ENCODE measurements at places on chromosomes 1 and 21.

GRCh38 chr1:54259546-54260140 lies 59.7 kb downstream of the MRPL37 start:
- no peak for DNase-seq

DNA sequence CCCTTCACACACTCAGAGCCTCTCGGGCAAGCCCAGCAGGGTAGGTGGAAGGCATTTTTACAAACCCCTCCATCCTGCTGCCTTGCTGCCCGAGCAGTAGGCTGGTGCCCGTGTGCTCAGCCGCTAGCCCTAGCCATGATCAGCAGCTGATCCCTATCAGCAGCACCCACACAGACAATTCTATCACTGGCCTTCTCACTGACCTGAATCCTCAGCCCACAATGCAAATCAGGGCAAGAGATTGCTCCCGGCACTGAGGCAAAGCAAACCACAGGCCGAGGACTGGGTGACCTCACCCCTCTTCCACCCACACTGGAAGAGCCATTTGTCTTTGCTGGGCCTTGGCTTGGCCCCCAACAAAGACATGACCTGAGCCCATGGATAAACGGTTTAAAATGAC lies 895 bp upstream of the PDZK1 start:
- DNase-seq: no peak

DNA sequence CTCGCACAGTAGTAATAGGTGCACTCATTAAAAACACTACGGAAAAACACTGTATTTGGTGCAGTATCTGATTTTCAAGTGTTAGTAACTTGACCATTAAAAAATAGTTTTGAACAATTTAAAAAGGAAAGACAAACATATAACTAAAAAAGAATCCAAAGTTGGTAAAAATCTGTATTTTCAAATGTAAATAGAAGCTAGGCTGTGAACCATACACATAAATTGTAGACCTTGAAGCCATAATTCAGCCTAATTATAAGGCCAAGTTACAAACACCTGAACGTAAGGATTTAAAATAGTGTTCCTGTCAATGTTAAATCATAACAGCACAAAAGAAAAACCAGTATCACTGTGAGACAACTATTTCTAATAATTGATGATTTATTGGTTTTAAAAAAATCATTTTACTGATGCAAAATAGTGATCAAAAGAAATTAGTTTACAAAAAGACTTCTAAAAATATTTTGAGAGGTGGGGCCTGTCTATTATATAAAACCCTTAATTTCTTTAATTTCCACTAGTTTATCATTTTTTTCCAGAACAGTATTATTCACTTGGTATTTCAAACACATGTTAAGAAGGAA lies 4.5 kb downstream of the IRF2BP2 start:
- no peak for DNase-seq

- DNase-seq: no peak
Measured at GRCh38 chr1:71269818-71270217, 189.0 kb upstream of the ZRANB2 start.

DNA sequence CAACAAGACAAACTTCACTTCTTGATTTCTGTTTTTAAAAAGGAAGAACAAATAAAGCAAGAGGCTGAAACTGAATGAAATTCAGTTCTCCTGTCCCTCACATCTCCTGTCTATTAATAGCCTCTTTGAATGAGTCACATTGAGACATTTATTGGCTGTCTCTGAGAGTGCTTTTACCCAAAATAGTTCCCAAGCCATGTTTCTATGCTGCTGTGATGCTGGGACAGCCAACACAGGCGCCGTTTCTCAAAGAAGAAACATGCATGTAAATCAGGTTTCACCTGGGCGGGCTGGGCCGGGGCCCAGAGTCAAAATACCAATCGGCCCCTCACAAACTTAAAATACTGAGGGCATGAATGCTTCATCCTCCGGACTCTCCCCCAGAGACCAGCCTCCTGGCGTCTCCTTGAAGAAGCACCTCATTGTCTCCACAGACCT lies 105.2 kb downstream of the EDEM3 start:
- DNase-seq: no peak

- no peak for DNase-seq
Measured at GRCh38 chr1:18803151-18803791, 56.2 kb downstream of the TAS1R2 start.

GRCh38 chr21:41869771-41870170 lies 9.4 kb downstream of the PRDM15 start:
- no peak for DNase-seq

DNA sequence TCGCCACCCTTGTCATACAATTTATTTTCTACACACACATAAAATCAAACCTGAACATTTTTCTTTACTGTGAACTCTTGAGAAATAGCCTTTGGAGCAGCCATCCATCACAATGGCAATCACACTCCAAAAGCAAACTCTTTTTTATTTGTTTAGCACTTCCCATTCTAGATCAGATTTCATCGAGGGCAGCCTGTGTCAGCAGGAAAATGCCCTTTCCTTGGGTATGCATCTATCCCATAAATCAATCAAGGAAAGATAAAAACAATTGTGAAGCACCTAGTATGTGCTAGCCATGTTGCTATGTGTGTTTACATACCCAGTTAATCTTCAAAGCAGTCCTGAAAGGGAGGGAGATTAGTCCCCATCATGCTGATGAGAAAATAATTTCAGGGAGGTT lies 484.1 kb upstream of the USP24 start:
- DNase-seq: no peak

DNA sequence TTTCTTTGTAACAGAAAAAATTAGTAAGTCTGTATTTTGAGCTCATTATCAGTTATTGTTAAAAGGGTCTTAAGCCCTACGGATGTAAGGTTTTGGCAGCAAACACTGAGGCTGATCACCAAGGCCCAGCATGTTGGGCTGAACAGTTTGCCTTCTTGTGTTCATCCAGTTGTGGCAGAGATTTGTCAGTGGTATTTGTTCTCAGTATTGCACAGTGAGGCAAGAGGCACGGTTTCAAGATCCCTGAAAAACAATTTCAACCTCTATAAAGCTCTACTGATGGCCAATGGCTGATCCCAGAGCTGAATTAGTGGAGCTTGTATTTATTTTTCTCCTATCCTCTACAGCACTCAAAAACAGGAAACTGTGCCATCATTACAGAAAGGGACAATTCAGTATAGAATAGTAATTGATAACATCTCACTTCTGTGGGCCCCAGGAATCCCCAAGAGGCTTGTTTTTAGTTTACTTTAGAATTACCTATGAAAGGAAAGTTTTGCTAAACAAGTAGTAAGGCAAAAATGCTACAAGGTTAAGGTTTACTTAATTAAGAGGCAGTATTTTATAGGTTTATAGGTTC lies 191.8 kb upstream of the RAB4A start:
- no peak for DNase-seq

- no peak for DNase-seq
Measured at GRCh38 chr1:198068285-198068684, 88.5 kb upstream of the NEK7 start.

- no peak for DNase-seq
Measured at GRCh38 chr1:13699510-13699909, 478 bp upstream of the PRDM2 start.

GRCh38 chr1:180881806-180882509 lies 30.7 kb upstream of the KIAA1614 start:
- no peak for DNase-seq

DNA sequence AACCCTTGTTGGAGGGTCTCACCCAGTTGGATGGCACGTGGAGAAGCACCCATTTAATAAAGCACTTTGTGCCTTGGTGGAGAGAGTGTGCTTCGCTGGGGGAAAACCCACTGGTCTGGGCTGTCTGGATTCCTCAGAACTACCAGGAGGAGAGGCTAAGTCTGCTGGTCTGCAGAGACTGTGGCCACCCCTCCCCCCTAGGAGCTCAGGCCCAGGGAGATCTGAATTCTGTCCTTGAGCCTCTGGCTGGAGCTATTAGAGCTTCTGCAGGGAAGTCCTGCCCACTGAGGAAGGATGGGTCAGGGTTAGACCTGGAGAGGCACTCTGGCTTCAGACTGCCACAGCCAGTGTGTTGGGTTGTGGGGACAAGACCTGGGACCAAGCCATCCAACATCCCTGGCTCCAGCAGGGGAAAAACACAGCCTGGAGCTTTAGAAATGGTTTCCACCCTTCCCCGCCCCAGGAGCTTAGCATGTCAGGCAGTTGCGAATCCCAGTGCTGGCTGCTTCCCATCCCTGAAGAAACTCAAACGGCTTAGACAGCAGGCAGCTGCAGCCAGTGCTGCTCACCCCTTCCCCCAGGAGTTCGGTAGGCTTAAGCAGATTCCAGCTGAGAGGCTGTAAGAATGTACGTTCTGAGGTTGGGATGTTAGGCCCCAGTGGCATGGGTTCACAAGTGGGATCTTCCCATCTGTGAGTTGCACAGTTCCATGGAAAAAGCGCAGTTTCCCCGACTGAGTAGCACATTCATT lies 288.3 kb downstream of the TGFB2 start:
- DNase-seq: no peak
